Hindlimb muscle (tissue), 1 donor: ENCODE measurements at places on chromosomes 12 and 14.

DNA sequence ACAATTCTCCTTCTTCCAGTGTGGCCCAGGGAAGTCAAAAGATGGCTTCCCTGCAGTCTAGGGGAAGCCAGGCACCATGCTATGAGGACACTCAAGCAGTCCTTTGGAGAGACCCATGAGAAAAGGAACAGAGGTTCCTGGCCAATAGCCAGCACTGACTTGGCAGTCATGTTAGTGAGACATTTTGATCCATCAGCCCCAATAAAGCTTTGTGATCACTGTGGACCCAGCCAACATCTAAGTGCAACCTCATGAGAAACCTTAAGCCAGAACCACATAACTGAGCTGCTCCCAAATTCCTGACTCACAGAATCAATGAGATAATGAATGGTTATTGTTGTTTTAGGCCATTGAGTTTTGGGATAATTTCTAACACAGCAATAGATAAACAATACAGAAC lies 51.0 kb upstream of the NAP1L1 start:
- no peak for DNase-seq

DNA sequence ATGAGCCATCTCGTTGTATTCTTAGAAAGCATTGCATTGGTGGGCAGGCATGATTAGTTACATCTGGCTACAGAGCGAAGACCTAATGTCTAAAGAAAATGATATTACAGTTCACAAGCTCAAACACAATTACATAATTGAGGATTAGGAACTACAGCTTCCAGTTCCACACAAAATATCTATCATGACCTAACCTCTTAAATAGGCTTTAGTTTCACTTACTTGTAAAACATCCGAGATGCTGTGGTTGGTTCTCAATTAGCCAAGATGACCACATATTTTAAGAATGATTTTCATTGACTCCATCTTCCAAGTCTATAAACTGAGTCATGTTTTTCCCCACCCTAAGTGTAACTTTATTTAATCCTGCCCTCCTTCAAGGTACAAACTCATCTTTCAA lies 69.5 kb downstream of the LRIG3 start:
- no peak for DNase-seq

- no peak for DNase-seq
Observed at GRCh38 chr12:64122154-64122553, 99.9 kb downstream of the KICS2 start.

GRCh38 chr12:110733089-110733715 lies 9.5 kb downstream of the PPP1CC start:
- DNase-seq, result no peak

GRCh38 chr12:17060260-17060659 lies 454.3 kb upstream of the LMO3 start:
- DNase-seq, result no peak

DNA sequence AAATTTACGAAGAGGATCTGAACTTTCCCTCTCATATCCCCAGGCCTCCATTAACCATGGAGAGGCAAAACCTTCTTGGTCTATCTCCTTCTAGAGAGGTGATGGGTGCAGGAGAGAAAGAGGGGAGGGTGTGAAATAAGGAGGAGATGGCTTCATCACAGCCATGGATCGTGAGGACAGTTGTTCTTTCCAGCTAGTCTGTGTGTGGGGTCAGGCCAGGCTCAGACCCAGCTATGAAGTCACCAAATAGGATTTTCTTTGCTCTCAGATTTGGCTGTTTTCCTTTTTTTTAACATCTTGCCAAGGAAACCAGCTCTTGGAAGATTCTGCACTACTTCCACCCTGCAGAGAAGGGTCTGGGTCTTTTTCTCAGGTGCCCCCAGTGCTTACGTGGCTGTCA lies 64.9 kb upstream of the FAM181A start:
- no peak for DNase-seq

DNA sequence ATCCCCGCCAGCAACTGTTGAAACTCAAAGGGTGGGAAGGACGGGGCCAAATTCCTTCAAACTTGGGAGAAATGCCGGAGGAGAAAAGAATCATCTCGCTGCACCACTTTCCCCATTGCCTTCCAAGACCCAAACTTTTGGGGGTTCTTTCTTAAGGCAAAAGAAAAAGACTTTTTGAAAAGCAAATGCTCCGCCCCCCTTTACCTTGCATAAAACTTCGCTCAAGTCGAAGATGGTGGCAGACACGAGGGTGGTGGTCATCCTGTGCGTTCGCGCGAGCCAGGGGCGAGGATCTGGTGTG lies 239 bp downstream of the ZFP36L1 start:
- DNase-seq, result no peak
